ENCODE measurements at places on chromosomes 3 and 15. TPM values are rescaled to one million over a fixed set of nuclear protein-coding genes. Genes with fewer than 3 reads are reported as not detected.

DNA sequence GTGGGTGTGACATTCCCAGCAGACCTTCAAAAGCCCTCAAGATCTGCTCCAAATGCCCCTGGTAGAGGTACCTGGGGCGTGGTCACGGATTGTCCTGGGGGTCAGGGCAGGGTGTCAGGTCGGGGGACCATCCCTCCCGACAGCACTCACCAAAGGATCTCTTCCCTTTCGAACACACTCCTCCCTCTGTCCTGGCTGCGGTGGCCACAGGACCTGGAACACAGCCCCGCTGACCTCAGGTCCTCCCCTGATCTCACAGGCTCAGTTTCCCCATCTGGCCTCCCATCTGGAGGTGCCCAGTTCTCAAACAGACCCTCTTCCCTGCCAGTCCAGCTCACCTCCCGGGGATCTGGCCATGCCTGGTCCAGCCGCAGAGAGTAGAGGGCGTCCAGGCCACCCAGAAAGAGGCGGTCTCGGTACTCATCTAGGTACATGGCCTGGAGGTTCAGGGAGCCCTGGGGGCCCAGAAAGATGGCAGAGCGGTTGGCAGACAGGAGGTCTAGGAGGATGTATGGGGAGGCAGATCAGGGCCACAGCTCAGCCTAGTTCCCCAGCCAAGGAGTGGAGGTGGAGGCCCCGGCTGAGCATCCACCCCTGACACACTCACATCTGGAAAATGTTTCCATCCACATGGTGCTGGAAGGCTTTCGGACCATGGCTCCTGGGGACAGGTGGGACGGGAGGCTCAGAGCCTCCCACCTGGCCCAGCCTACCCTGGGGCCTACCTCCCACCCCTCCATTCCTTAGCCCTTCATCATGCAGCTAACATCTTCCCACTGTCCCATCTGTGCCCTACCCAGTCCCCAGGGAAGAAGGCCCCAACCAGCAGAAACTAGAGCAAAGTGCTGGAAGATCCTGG lies 2.3 kb downstream of the SEMA3G start:
- DNase-seq: no peak
- H3K27ac ChIP-seq: no peak overlapping the region
- no peaks in the 10 kb centered on the region for H3K4me1 ChIP-seq
- H3K27me3 ChIP-seq: no peaks in the 10 kb centered on the region

GRCh38 chr3:27093771-27094170 lies 275.4 kb downstream of the NEK10 start:
- H3K27me3 ChIP-seq: no peaks in the 10 kb centered on the region
- H3K4me1 ChIP-seq: no peaks in the 10 kb centered on the region
- no peak overlapping the region for H3K27ac ChIP-seq
- no peak overlapping the region for H3K4me3 ChIP-seq
- no peak for DNase-seq

GRCh38 chr15:42549032-42549491 lies 424 bp downstream of the HAUS2 start:
- H3K4me1 ChIP-seq: peaks cover 7% of the 10 kb centered on the region
- H3K27ac ChIP-seq: peak overlapping the region; percentile 90
- peak; percentile 66 for DNase-seq
- no peaks in the 10 kb centered on the region for H3K27me3 ChIP-seq
- H3K36me3 ChIP-seq: peaks cover 16% of the 10 kb centered on the region

DNA sequence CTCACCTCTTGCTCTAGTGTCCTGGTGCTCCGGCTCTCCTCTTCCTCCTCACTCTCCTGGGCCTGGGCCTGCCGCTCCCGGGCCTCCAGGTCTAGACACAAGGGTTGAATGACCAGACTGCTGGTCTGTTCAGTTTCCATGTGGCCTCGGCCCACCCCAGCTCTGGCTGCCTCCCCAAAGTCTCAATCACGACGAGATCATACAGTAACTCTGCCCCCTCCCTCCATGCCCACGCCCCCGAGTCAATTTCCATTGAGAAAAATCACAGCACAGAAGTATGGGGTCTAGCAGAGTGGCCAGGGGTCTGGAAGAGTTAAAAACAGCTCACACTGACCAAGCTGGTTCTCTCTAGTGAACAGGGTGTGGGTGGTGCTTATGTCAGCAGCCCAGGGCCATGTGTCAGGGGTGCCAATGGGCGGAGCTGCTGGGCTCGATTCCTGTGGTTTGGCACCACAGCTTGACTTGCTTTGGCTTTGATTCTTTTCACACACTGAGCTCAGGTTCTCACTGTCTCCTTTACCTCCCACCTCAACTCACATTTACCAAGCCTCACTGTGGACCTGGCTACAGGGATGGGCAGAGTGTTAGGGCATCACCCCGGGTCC lies 6.9 kb downstream of the C15orf62 start:
- H3K36me3 ChIP-seq: peaks cover 33% of the 10 kb centered on the region
- H3K27ac ChIP-seq: no peak overlapping the region
- DNase-seq: no peak
- H3K4me1 ChIP-seq: no peaks in the 10 kb centered on the region

- no peaks in the 10 kb centered on the region for H3K36me3 ChIP-seq
- no peak for DNase-seq
- H3K27me3 ChIP-seq: no peaks in the 10 kb centered on the region
- no peak overlapping the region for H3K4me3 ChIP-seq
Observed at GRCh38 chr15:100710744-100711515, 108.5 kb downstream of the ASB7 start.

- H3K27me3 ChIP-seq: no peaks in the 10 kb centered on the region
- H3K4me1 ChIP-seq: no peaks in the 10 kb centered on the region
- no peak overlapping the region for H3K4me3 ChIP-seq
Observed at GRCh38 chr15:60829416-60829815, 350.5 kb upstream of the ICE2 start.

- peak overlapping the region; percentile 70 for H3K4me3 ChIP-seq
- peaks cover 44% of the 10 kb centered on the region for H3K36me3 ChIP-seq
- H3K4me1 ChIP-seq: peaks cover 35% of the 10 kb centered on the region
- H3K27ac ChIP-seq: peak overlapping the region; percentile 97
- DNase-seq: no peak
Observed at GRCh38 chr3:9395570-9396300, 1.7 kb upstream of the SETD5 start.

GRCh38 chr3:3851621-3852323 lies 52.5 kb downstream of the LRRN1 start:
- no peaks in the 10 kb centered on the region for H3K4me1 ChIP-seq
- H3K27ac ChIP-seq: no peak overlapping the region
- no peaks in the 10 kb centered on the region for H3K27me3 ChIP-seq
- H3K4me3 ChIP-seq: no peak overlapping the region
- DNase-seq: no peak

GRCh38 chr15:49040151-49040550 lies 6.1 kb downstream of the SECISBP2L start:
- H3K27me3 ChIP-seq: no peaks in the 10 kb centered on the region
- H3K4me3 ChIP-seq: no peak overlapping the region
- DNase-seq: no peak

DNA sequence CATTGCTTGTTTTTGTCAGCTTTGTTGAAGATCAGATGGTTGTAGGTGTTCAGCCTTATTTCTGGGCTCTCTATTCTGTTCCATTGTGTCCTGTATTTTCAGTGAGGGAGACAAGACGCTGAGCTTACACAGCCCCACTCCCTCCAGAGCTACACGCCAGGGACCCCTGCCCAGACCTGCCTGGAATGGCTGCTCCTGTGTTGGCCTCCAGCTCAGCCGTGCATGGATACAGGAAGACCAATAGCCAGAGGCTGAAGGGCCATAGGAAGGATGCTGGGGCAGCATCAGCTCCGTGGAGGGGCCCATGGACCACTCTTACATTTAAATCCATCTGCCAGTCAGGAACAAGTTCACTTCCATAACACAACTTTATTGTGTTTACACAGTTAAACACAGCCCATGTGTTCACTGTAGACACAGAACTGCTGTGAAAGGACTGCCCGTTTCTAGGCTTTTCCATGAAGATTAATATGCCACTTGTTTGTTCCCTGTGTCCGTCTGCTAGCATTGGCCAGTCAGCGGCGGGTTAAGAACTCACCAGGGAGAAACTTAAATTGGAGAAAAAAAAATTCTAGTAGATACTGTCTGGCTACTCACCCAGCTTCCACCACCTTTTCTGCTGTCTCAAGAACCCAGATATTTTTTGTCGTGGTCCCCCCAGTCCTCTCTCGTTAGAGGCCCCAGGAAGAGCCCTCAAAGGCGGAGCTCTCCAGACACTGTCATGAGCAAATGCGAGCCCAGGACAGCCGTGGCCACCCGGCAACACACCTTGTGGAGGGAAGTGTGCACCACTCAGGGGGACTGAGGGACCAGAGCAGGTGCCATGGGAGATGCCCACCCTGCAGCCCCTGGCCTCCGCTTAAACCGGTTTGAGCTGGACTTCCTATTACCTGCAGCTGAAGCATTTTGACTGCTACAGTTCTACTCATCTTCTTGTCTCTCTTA lies 142.3 kb upstream of the MEF2A start:
- H3K27me3 ChIP-seq: no peaks in the 10 kb centered on the region
- H3K4me1 ChIP-seq: peaks cover 3% of the 10 kb centered on the region
- no peak for DNase-seq
- no peak overlapping the region for H3K27ac ChIP-seq
- H3K36me3 ChIP-seq: no peaks in the 10 kb centered on the region
- no peak overlapping the region for H3K4me3 ChIP-seq

GRCh38 chr3:1943395-1944118 lies 155.1 kb upstream of the CNTN4 start:
- DNase-seq: no peak
- H3K27ac ChIP-seq: no peak overlapping the region
- H3K4me3 ChIP-seq: no peak overlapping the region
- H3K4me1 ChIP-seq: no peaks in the 10 kb centered on the region
- H3K36me3 ChIP-seq: no peaks in the 10 kb centered on the region

GRCh38 chr15:40102897-40103858 lies 5.5 kb downstream of the BMF start:
- no peak overlapping the region for H3K4me3 ChIP-seq
- peak overlapping the region; percentile 68 for H3K27ac ChIP-seq
- peaks cover 91% of the 10 kb centered on the region for H3K4me1 ChIP-seq
- DNase-seq: peak; percentile 51

GRCh38 chr15:90003736-90004135 lies 2.6 kb downstream of the ZNF710 start:
- no peak for DNase-seq
- no peak overlapping the region for H3K4me3 ChIP-seq
- H3K27ac ChIP-seq: peak overlapping the region; percentile 28
- H3K36me3 ChIP-seq: no peaks in the 10 kb centered on the region

GRCh38 chr3:194574639-194575483 lies 58.4 kb downstream of the TMEM44 start:
- no peak overlapping the region for H3K27ac ChIP-seq
- H3K27me3 ChIP-seq: no peaks in the 10 kb centered on the region
- H3K4me1 ChIP-seq: peaks cover 16% of the 10 kb centered on the region
- H3K36me3 ChIP-seq: no peaks in the 10 kb centered on the region
- DNase-seq: no peak

- peak overlapping the region; percentile 77 for H3K27ac ChIP-seq
- no peaks in the 10 kb centered on the region for H3K36me3 ChIP-seq
- no peaks in the 10 kb centered on the region for H3K27me3 ChIP-seq
- H3K4me1 ChIP-seq: no peaks in the 10 kb centered on the region
- H3K4me3 ChIP-seq: peak overlapping the region; percentile 85
Observed at GRCh38 chr3:39106281-39106811, 1.1 kb downstream of the GORASP1 start.

- no peaks in the 10 kb centered on the region for H3K4me1 ChIP-seq
- H3K27ac ChIP-seq: no peak overlapping the region
- H3K36me3 ChIP-seq: no peaks in the 10 kb centered on the region
- no peaks in the 10 kb centered on the region for H3K27me3 ChIP-seq
- H3K4me3 ChIP-seq: no peak overlapping the region
- DNase-seq: no peak
Observed at GRCh38 chr3:60854791-60855190, 396.5 kb downstream of the FHIT start.

DNA sequence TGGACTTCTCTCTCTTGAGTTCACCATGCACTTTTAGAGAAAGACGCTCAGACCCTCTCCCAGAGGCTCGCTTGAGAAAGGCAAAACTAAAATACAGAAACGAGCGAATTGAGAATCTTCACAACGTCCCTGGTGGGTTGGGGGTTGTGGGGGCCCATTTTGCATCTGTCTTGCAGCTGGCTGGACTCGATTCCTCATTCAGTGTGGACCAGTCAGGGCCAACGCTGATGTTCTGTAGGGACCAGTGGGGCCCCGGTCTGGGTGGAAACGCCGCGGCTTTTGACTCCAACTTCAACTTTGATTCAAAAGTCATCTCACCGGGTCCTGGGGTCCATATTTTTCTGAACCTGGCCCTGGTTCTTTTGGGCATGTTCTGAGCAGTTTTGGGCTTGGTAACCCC lies 68.1 kb downstream of the SLC6A6 start:
- no peak overlapping the region for H3K4me3 ChIP-seq
- no peaks in the 10 kb centered on the region for H3K4me1 ChIP-seq
- H3K27ac ChIP-seq: no peak overlapping the region
- no peak for DNase-seq
- peaks cover 15% of the 10 kb centered on the region for H3K36me3 ChIP-seq

DNA sequence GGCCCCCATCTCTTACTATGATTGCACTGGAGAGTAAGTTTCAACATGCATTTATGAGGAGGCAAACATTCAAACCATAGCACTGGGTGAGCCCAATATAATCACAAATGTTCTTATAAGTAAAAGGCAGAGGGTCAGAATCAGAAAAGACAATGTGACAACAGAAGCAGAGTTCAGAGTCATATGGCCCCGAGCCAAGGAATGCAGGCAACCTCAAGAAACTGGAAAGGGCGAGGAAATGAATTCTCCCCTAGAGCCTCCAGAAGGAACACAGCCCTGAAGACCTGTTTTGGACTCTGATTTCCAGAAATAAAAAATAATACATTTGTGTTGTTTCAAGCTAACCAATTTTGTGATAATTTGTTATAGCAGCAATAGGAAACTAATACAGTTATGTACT lies 81.3 kb upstream of the ABI3BP start:
- no peak overlapping the region for H3K27ac ChIP-seq
- no peaks in the 10 kb centered on the region for H3K4me1 ChIP-seq
- no peaks in the 10 kb centered on the region for H3K27me3 ChIP-seq
- no peaks in the 10 kb centered on the region for H3K36me3 ChIP-seq
- no peak overlapping the region for H3K4me3 ChIP-seq

The BBS4 gene
- 22.9 TPM for total RNA-seq

The ERICH6 gene
- 0.24 TPM for total RNA-seq

The CIB2 gene
- total RNA-seq: 1.7 TPM

The RPL39L gene
- total RNA-seq: 43.2 TPM

The TRAT1 gene
- not detected for total RNA-seq

The ACTC1 gene
- total RNA-seq: not detected

The SSUH2 gene
- 3.6 TPM for total RNA-seq

The SLC22A13 gene
- 1.1 TPM for total RNA-seq

The DUOXA1 gene
- total RNA-seq: 1.1 TPM

The FES gene
- 1.3 TPM for total RNA-seq

The STAB1 gene
- total RNA-seq: 0.41 TPM

The GATA2 gene
- 14.2 TPM for total RNA-seq
